ENCODE measurements at places on chromosomes 3 and 15.

- DNase-seq, result no peak
Observed at GRCh38 chr3:150911771-150912170, 6.5 kb upstream of the MINDY4B start.

- no peak for DNase-seq
Observed at GRCh38 chr3:38374221-38374620, 27.6 kb downstream of the XYLB start.

DNA sequence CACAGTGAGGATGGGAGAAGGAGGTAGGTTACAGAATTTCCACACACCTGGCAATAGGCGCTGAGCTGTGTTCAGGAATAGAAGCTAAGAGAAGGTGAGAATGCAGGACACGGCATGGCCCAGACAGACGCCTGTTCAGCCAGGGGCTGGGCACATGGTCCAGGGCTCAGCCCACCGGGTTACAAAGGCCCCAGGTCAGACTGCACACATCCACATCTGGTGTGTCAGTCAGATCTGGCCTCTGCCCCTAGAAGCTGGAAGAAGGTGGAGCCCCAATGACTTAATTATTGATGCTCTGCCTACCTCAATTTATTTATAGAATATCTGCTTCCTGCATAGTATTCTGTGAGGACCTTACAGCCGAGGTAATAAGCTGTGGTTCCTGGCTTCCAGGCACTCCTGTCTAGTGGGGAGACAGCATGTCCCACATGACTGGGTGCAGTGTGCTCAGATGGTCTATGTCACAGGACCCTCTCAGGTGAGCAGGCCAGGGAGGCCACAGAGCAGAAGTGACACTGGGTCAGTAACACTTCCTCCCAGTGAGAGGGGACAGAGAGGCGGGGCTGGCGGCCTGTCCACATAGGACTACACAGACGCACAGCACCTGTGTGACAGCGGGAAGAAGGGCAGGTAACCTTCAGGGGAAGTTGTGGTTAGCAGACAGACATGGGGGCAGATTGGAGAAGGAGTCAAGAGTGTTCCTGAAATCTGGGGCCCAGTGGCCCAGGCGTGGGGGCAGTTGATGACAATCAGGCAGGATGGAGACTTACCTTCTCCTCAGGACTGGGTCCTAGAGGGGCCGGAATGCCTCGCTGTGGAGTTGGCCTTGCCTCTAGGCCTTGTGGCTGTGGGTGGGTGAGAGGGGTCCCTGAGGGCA is 38.6 kb upstream of the PLXNA1 start:
- no peak for DNase-seq

GRCh38 chr3:111952086-111952485 is 26.7 kb upstream of the ABHD10 start:
- DNase-seq, result no peak

DNA sequence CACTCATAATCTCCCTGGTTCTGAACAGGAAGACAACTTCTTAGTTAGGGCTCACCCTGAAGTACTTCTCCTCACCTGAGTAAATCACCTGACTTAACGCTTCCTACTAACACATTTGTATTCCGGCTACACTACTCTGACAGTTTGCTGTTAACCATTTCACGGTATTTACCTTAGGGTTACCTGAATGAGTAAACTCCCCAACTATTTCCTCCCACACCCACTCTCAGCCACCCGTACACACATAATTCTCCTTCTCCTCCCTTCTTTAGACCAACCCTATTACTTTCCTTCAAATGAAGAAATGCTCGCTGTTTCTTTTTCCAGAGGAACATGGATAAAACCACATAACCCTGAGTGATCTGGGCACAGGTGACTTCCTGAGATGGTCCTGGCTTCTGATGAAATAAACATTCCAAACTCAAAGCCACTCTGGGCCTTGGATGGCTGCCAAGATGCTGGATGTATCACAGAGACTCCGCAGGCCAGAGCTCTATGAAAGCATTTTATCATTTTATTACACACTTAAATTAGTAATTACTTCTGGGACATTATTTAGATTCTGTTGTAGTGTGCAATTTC is 183.6 kb upstream of the ATP11B start:
- DNase-seq, result no peak

Data from renal cortex interstitium (tissue), 15 donors.